ENCODE measurements at places on chromosomes 12 and 14. TPM values are rescaled to one million over a fixed set of nuclear protein-coding genes. Genes with fewer than 3 reads are reported as not detected.

Gene MGP
- polyA plus RNA-seq = 65.6 TPM

Gene C12orf60
- polyA plus RNA-seq = 4.7 TPM

Gene PEBP1
- polyA plus RNA-seq = 353 TPM

Gene ATF7IP
- polyA plus RNA-seq = 52.4 TPM

Gene TGM1
- 1.6 TPM for polyA plus RNA-seq

Gene MEG3
- 193 TPM for polyA plus RNA-seq

Gene OR6J1
- 0.30 TPM for polyA plus RNA-seq

Gene KLRK1
- polyA plus RNA-seq = 1.0 TPM

Gene RNASE9
- not detected for polyA plus RNA-seq

Gene TUNAR
- polyA plus RNA-seq = 0.38 TPM

Gene TMTC2
- 32.8 TPM for polyA plus RNA-seq

Gene ANO2
- 3.5 TPM for polyA plus RNA-seq

Gene COX8C
- 0.35 TPM for polyA plus RNA-seq

Gene CLEC9A
- 0.55 TPM for polyA plus RNA-seq

Gene ATP5MC2
- 574 TPM for polyA plus RNA-seq

Gene ARHGDIB
- polyA plus RNA-seq = 49.1 TPM

Gene GZMH
- polyA plus RNA-seq = 0.35 TPM

Gene BCL11B
- 2.0 TPM for polyA plus RNA-seq

Gene KRT2
- not detected for polyA plus RNA-seq

Gene DACT1
- polyA plus RNA-seq = 39.4 TPM

Gene OAS1
- polyA plus RNA-seq = 9.7 TPM

Gene HOXC12
- polyA plus RNA-seq = not detected

Gene LRRK2
- 30.8 TPM for polyA plus RNA-seq

Gene MFAP5
- polyA plus RNA-seq = 3.5 TPM

Gene OTOGL
- 0.92 TPM for polyA plus RNA-seq
